GM12865 (cell line): ENCODE measurements at places on chromosomes 5 and 9.

GRCh38 chr9:17222932-17223331 is 88.1 kb downstream of the CNTLN start:
- no peak for DNase-seq

- DNase-seq, result peak; percentile 80
Observed at GRCh38 chr9:122099271-122099869, 6.3 kb upstream of the TTLL11 start.

DNA sequence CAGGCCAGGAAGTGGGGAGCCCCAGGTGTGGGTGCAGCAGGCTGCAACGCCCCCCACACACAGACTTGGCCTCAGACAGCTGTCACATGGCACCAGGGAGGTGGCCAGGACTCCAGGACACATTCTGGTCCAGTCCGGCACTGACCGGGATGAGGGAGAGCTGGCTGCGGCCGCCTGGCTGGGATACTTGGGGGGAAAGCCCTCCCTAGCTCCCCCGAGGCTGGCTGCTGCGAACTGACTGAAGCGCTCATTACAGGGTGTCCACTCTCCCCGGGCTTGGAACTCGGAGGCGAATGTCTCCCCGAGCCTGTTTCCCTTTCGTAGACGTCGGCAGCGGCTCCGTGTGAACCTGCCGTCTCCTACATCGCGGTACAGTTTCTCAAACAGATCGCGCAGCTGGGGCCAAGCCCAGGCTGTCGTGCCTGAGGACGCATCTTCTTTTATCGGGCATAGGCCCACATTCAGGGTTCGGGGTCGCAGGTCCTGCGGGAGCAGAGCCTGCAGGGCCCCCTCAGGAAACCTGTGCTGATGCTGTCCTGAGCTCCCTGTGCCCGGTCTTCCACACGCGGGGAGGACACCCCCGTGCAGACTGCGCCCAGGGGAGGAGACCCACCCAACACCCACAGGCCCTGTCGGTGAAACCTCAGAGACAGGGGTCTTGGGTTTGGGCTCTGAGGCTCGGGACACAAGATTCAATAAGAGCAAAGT is 19.8 kb downstream of the NACC2 start:
- no peak for DNase-seq

GRCh38 chr9:97528529-97529230 is 27.2 kb downstream of the TMOD1 start:
- no peak for DNase-seq

GRCh38 chr5:176762489-176762888 is 47.9 kb upstream of the UNC5A start:
- DNase-seq, result no peak

GRCh38 chr5:14143841-14144585 is 871 bp downstream of the TRIO start:
- DNase-seq, result peak; percentile 65
